ENCODE measurements at places on chromosomes 16 and 17.
A peak's percentile ranks its signal among the peaks of the same experiment; 100 is the strongest.

GRCh38 chr17:72617557-72617956 lies 474.9 kb downstream of the SLC39A11 start:
- no peak for DNase-seq

DNA sequence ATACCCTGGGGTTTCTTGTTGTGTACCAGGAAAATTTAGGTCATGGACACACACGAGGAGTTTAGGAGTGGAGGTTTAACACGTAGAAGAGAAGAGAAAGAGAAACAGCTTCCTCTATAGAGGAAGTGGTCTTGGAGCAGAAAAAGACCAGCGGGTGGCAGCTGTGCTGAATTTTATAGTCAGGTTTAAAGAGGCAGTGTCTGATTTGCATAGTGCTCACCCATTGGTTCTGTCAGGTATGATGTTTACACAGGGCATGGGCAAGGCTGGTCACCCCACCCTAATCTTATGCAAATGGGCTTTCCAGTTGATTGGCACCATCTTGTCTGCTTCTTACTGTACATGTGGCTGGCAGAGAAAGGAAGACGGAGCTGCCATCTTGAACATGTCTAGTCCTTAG lies 309.0 kb downstream of the CDH13 start:
- DNase-seq: no peak

DNA sequence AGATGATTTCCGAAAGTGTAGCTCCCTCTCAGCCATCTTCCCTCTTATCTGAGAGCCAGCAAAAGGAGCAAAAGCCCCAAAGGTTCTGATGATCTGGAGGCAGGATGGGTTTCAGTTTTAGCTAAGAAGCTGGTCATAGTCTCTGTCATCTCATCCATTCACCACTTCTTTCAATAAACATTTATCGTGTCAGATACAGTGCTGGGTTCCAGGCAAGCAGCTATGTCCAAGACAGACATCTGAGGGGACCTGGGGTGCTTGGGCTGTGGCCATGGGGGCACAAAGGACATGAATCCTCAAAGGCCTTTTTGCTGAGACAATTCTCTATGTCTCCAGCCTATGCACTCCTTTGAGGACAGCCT lies 1.0 kb upstream of the ETV4 start:
- DNase-seq: no peak

DNA sequence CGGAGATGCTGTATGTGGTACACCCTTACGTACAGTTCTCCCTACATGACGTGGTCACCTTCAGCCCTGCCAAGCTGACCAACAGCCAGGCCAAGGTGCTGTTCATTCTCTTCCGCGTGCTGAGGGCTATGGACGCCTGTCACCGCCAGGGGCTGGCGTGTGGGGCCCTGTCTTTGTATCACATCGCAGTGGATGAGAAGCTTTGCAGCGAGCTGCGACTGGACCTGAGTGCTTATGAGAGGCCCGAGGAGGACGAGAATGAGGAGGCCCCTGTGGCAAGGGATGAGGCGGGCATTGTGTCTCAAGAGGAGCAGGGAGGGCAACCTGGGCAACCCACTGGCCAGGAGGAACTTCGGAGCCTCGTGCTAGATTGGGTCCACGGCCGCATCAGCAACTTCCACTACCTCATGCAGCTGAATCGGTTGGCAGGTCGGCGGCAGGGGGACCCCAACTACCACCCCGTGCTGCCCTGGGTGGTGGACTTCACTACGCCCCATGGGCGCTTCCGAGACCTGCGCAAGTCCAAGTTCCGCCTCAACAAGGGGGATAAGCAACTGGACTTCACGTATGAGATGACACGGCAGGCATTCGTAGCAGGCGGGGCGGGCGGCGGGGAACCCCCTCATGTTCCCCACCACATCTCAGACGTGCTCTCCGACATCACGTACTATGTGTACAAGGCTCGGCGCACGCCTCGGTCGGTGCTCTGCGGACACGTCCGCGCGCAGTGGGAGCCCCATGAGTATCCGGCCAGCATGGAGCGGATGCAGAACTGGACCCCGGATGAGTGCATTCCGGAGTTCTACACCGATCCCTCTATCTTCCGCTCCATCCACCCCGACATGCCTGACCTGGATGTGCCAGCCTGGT lies 1.4 kb downstream of the WDR81 start:
- no peak for DNase-seq

- no peak for DNase-seq
Observed at GRCh38 chr16:425740-426114, 278 bp downstream of the RAB11FIP3 start.

GRCh38 chr17:82384051-82384729 lies 12.6 kb downstream of the UTS2R start:
- no peak for DNase-seq

- DNase-seq: peak; percentile 34
Observed at GRCh38 chr16:2473999-2474876, 689 bp upstream of the TBC1D24 start.

DNA sequence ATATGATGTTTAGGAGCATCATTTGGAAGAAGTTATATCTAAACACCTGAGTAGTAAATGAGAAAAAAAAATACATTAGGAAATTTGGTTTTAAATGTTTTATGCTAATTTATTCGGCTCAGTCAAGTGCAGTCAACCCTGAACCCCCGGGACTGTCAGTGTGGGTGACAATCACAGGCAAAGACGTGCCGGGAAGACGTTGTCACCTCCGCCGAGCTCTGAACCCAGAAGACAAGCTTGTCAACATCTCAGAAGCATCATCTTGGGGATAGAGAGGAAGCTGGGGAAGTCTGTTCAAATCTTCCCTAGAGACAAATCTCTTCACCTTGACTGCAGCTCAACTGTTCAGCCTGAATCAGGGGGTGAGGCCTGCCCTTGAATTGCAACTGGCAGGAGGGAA lies 159.7 kb downstream of the RBFOX3 start:
- no peak for DNase-seq

GRCh38 chr17:20997711-20998570 lies 44.9 kb downstream of the USP22 start:
- no peak for DNase-seq

DNA sequence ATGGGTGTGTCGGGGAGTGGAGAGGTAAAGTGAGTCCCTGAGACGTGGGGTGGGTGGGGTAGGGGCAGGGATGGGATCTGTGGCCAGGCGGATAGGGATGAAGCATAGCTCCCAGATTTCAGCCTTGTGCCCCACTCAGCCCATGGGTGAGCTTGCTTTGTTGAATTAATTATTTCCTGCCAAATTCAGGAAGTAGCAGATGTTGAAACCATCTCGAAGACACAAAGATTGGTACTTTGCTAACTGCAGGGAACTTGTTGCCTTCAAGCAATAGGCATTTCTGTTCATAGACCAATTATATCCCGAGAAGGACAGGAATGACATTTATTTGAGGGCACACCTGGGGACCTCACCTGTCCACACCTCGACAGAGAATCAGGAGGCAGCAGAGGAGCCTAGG lies 11.0 kb upstream of the C16orf74 start:
- DNase-seq: no peak

DNA sequence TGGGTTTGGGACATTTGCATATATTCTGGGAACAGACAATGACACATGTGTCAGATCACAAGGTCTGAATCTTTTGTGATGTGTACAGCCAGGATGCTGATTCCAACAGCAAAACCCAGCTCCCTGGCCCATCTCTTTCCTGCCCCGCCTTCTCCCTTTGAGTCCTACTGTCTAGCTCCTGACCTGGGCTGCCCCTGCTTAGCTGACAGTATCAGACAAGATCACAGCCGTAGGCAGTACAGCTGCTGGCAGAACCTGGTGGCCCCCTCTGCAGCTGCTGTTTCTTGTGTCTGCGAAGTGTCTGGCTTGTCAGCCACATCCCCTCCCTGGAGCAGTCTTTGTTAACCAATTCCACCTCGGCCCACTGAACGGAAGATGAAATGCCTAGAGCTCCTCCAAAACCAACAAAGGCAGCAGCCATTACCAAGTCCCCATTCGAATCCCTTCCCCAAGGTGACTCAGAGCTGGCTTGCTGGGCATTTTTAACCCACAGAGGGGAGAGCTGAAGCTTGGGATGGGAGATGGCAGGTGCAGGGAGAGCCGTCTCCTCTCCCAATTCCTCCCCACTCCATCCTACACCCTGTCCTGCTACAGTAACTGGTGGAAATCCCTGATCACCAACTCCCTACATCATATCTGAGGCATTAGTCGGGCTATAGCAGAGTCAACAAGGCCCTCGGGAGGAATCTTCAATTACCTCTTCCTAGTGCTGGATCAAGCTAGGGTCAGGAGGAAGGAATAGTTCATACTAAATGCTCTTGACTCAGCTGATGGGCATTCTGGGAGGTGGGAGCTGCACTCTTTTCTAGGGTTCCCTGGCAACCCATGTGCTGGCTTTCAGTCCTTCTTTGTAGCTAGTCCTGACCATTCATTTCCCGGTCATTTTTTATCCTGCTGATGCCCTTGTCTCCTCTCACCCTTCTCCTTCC lies 5.8 kb downstream of the PIPOX start:
- DNase-seq: no peak

GRCh38 chr17:21163101-21163500 lies 36.3 kb downstream of the DHRS7B start:
- no peak for DNase-seq

- no peak for DNase-seq
Observed at GRCh38 chr16:68402748-68403040, 45.6 kb downstream of the SMPD3 start.

- no peak for DNase-seq
Observed at GRCh38 chr16:22688930-22689329, 125.0 kb upstream of the HS3ST2 start.

DNA sequence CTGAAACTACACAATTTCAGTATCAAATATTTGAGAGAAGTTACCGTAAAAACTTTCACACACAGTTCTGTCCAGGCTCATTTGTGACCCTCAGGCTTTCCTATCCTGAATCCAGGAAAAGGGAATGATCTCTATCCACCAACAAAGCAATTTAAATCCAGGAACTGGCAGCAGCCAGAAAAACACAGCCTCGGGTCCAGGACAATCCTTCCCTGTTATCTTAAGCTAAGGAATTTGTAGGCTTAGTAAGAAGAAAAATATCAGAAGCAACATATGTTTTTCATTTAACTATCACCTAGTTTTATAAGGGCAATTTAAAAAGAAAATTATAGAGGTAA lies 47.1 kb downstream of the TEX2 start:
- DNase-seq: no peak

- DNase-seq: no peak
Observed at GRCh38 chr16:78324649-78325285, 225.3 kb downstream of the WWOX start.

DNA sequence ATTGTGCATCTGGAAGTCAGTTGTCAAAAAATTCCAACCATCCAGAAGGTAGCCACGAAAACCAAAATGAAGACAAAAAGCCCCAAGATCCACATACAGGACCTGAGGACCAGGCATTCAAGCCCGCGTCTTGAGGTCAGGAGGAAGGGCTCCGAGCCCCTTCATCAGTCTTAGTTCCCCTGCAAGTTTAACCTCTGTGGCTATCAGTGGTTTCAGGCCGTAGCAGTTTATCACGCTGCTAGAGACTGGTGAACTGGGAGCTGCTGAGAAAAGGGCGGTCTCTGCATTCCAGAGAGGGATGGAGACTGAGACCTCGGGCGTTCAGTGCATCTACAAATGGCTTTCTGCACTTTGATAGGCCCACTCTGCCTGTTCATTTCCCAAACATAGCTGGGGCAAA lies 70.6 kb downstream of the IRF8 start:
- DNase-seq: no peak

DNA sequence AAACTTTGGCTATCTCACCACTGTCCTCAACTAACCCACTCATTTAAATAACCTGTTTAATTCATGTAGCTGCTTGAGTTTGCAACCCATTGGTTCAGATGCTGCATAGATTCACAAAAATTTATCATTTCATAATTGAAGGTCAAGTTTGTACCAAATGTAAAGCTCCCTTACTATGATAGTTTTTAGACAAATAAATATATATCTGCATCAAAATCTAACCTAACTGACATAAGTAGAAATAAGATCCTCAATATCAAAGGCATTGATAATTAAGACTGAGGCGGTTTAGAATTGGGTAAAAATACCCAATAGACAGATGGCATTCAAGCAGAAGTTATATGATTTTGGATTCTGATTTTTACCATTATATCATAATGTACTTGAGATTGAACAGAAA lies 132.9 kb upstream of the NACA2 start:
- no peak for DNase-seq

DNA sequence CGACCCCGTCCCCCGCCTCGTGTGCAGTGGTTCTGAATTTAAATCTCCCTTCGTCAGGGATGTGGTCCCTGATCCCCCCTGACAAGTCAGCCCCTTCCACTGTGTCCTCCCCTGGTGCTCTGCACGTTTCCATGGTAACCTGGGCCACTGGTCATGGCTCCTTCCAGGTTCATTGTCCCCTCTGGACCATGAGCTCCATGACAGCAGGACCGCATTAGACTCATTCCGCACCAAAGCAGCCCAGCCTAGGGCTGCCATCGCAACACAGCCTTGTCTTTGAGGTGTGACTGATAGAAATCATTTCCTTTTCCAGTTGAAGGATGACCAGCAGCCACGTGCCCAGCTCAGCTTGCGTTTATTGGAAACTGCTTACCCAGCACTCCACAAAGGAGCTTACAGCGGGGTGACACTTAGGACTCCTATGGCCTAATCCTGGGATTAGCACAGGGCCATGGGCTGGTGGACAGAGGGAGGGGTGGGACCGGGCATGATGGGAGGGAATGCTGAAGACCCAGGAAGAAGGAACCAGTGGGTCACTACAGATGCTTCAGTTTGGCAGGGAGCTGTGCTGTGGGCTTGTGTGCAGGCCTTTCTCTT lies 7.6 kb downstream of the RCVRN start:
- no peak for DNase-seq

DNA sequence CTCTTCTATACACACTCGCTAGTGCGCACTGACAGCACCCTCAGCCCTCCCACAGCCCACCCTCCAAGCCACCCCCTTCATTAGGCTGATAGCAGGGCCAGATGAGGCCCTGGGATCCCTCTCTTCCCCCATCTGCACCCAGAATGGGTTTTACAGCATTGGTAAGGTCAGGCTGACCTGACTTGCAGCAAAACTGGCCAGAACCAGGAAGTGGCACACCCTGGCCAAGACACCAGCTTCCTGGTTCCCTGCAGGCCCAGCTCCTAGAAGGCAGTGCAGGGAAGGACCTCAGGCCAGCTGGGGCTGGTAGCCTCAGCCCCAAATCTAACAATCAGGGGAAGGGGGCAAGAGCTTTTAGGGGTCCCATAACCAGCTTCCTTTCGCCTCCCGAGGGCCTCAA lies 50.0 kb upstream of the MRPS23 start:
- DNase-seq: no peak
